ENCODE measurements at places on chromosomes 7 and 10.

DNA sequence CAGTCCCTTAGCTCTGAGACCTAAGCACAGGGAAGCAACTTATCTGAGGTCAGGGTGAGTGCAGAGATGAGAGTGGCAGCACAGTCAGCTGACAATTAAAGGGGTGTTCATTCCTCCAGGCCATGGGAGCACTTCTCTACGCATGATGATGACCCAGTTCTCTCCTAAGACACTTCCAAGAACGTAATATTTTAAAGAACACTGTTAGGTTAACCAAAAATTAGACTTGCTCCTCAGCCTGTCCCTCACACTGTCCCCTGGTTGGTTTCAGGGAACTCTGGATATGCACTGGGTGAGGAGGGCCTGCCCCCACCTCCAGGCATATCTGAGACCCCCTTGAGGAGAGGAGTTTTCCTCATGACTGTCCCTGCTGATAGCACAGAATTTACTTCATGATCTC is 767.5 kb downstream of the GRID1 start:
- DNase-seq, result no peak

- peak; percentile 27 for DNase-seq
Observed at GRCh38 chr7:112708236-112708635, 82.0 kb downstream of the TMEM168 start.

DNA sequence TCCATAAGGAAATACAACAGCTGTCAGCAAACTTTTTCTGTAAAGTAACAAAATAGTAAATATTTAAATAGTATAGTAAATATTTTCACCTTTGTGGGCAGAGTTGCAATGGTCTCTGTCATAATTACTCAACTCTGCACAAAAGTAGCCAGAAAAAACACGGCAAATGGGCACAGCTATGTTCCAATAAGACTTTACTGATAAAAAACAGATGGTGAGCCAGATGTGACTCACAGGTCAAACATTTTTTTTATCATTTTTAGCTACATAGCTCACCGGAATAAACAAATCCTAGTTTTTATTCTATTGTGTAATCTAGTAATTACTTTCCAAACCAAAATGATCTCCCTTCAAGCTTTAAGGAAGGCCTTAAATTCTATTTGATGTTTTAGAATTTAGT is 55.3 kb downstream of the NCAPG2 start:
- DNase-seq, result no peak

DNA sequence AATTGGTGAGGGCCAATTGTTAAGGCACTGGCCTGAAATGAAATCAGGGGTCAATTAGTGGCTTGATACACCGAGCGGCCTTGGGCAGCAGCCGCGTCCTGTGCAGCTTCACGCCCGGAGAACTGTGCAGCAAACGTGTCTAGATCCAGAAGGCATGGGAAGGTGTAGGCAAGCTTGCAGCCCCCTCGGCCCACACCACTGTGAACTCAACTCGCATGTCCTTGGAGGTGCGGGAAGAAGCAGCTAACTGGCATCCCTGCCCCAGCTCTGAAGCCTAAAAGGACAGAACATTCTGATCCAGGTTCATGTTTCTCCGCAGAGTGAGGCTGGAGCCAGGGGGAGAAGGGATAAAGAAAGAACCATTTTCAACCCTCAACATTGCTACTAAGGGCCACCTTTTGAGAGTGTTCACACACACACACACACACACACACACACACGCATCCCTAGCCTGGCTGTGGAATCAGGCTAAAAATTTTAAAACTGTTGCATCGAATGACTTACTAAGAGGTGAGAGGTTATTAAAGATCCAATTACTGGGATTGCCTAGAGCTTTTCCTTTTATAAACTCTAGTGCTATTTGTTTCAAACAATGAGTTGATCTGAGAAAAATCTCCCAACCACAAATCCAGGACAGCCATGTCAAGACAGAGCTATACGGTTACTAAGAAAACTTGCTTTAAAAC is 104.0 kb downstream of the PARP12 start:
- DNase-seq, result no peak

- DNase-seq, result no peak
Observed at GRCh38 chr7:50221028-50221427, 83.5 kb upstream of the IKZF1 start.

DNA sequence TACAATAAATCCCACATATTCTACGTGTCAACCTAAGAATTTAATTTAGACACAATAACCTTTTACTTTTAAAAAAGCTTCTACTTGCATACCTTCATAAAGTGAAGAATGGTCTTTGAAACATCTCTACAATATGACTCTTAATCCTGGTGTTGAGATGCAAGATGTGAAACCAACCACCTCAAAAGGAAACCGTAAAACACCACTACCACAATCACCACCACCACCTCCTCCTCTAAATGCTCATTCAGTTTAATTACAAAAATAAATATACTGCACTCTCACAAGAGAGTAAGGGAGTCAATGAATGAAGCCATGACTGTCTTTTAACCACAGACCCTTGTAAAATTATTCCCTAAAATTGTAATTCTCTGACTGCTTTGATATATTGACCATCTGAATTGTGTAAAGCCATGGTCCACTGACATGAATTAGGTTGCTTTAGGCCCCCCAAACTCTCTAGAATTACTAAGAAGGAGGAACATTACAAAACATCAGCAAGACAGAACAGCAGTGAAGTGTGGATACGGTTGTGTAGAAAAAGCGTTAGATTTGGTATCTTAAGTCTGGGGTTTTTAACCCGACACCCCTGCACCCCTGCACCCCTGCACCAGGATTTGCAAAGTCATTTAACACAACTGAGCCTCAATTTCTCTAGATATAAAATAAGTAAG is 171.4 kb downstream of the SFMBT2 start:
- DNase-seq, result no peak
